ENCODE measurements at places on chromosomes 5 and 9.

DNA sequence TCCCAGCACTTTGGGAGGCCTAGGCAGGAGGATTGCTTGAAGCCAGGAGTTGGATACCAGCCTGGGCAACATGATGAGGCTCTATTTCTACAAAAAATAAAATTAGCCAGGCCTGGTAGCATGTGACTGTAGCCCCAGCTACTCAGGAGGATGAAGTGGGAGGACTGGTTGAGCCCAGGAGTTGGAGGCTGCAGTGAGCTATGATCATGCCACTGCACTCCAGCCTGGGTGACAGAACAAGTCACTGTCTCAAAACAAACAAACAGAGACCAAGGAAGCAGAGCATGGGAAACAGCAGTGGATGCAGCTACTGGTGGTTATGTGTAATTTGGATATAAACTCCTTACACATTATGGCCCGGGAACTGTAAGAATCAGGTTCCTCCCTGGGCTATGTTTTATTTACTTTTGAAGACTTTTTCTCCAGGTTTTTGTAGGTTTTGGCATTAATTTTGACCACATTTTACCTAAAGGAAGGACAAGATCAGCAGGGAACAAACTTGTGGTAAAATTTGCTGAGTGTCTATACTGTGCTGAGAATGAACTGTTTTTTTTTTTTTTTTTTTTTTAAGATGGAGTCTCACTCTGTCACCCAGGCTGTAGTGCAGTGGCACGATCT, 8.3 kb downstream of the KIF2A start:
- no peak for DNase-seq

- DNase-seq: no peak
Measured at GRCh38 chr5:75351139-75351926, 14.3 kb downstream of the HMGCR start.

DNA sequence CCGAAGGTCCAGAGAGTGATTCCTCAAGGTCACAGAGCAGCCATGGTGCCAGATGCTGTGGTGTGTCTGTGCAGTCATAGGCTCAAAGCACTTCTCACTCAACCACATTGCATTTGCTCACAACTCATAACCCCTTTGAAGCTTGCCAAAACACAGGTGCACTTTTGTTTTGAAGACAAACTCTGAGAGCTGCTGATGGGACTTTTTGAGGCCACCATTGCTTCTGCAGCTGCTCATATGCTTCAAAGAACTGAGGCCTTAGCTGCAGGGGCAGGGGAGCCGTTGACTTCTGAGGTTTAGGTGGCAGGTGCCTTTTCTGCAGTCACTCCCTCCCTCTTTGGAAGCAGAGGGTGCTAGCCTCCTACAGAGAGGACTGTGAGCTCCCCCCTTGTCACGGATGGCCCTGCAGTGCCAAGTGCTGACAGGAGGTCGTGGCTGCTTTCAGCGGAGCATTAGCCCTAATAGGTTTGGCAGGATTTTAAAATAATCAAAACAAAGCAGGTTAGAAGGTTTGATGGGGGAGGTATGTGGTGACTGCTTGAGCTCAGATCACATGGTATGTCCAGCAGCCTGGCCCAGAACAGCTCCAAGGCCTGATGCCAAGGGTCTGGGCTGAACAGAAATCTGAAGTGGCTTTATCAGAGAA, 232.1 kb downstream of the MAN2A1 start:
- no peak for DNase-seq

- no peak for DNase-seq
Measured at GRCh38 chr5:160524827-160525226, 103.2 kb downstream of the PTTG1 start.

DNA sequence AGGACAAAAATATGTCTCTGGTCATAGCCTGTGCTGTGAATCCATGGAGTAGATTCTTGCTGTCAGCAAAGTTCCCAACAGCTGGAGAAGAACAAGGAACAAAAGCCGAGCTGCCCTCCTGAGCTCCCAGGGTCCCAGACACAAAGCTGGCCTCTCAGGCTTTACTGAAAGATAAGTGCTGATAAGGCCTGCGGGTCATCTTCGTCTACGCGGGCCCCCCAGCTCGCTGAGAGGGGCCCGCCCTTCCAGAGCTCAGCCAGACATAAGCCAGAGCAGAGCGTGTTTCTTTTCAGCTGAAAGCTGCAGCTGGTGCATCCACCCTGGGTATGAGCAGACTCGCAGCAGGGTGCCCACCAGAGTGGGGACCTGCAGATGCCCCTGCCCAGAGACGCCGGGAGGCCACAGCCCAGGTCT, 84.7 kb downstream of the HSD17B3 start:
- no peak for DNase-seq

GRCh38 chr9:35108461-35108860, 5.5 kb upstream of the STOML2 start:
- DNase-seq: no peak

DNA sequence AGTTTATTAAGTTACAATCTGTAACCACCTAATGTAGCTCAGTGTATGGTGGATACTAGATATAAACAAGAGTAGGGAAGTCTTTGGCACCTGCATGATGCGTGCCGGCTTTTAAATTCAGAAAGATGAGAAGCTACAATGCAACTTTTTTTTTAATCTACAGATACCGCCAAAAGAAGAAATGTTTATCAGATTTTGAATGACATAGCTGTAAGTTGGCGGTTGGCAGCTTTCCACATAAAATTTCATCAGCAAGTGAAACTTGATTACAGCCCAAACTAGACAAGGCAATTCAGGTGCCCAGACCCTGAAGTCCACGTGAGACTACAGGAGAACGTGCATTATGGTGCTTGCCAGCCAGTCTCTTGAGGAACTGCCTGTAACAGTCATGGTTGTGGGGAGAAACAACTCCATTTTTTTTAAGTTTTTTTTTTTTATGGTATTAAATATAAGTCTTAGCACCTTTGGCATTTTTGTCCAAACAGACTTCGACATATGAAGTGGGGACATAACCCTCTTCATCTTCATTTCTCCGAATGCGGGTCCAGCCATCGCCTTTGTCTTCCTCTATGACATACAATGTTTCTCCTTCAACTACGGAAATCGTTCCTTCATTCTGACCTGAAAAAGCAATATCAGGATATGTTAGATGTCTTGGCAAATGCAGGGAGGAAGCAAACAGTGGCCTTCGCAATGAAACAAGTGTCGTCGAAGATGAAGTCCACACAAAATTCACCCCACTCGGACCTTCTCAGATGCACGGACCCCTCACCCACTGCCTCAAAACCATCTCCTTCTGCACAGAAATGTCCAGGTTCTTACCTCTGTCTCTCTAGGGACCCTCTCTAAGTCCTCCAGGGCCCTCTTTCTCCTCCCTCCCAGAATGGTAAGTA, 60.4 kb downstream of the USP20 start:
- DNase-seq: no peak

DNA sequence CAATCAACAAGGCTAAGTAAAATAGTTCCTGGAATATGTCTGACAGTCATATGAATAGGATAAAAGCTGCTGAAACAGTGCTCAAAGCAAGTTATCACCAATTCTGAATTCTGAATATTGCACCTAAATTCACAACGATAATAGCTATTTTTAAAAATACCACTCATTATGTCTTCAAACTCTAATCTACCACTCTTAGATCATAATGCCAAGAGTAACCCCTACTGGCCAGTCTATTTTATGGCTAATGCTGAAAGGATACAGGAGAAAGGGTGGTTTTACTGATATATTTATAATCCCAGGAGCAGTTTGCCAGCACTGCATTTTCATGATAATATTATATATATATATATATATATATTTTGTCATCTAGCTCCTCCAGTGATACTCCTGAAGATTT, 232.8 kb downstream of the PDE4D start:
- DNase-seq: peak; percentile 21

DNA sequence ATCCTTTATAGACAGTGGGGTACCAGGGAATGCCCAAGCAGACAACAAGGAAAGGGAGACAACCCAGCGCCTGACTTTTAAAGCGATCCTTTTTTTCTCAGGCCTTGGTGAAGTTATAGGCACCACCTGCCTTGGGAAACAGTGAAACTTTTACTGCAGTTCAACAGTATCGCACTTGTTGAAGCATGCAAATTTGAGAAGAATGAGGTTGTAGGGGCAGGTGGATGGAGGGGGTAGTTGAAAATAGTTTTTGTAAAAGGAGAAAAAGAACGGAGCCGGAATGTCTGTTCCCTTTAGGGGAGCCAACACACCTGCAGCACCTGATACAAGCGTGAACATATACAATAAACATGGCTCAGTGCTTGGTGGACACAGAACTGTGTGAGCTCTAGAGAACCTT, 190.2 kb upstream of the NR3C1 start:
- no peak for DNase-seq

DNA sequence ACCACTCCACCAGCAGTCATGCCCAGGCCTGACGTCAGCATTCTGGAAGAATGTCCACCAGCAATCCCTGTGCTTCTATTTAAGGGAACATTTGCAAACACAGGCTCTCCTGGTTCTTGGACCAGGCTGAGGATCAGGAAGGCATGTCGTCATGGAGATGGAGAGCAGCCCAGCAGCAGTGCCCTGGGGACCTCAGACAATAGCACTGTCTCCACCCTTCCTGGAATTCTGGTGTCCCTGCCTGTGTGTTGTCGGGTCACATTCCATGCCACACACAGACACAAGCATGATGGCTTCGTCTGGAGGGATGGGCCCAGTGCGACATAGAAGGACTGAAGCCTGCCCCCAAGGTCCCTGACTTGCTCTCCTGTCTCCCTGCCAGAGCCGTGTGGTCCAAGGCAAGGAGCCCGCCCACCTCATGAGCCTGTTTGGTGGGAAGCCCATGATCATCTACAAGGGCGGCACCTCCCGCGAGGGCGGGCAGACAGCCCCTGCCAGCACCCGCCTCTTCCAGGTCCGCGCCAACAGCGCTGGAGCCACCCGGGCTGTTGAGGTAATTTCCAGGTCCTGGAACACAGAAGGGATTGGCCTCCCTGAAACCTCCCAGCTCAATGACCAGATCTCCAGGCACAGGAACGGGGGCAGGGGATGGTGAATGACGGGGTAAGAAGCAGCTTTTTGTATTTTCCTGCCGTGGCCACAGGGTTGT, 43.8 kb downstream of the STOM start:
- no peak for DNase-seq
